ENCODE measurements at places on chromosomes 6 and 20.
A peak's percentile ranks its signal among the peaks of the same experiment; 100 is the strongest.

DNA sequence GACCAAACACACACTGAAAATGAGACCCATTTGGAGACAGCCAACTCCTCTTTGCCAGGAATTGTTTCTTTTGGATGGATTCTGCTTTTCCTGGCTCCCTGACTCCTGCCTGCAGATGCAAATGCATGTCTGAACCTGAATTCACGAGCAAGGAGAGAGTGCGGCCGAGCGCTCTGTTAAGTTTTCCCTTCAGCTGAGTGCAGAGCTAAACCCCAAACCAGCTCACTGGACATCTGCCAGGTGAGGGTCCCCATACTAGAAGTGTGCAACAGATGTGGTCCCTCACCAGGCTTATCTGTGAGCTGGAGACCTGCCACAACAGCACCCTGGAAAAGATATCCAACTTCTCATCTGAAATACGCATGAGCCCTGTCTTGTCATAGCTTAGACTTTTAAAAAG lies 59.0 kb downstream of the CD164 start:
- DNase-seq, result no peak

- DNase-seq, result no peak
These were observed 15.2 kb upstream of the AMD1 start for GRCh38 chr6:110859335-110859792.

DNA sequence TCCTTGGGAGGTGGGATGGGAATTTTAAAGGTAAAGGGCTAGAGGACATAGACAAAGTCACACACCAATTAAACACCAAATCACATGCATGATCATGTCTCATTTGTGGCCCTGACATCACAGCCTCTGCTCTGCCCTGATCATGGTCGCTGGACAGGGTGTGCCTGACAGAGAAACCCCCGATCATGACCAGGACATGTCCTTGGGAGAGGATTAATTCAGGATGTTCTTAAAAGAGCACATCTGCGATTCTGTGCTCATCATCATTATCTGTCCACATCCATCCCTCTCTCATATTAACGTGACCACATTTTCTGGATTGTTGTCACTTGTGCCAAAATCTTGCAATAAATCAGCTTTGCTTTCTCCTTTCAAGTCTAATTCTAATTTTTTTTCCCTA lies 7.7 kb upstream of the PBOV1 start:
- DNase-seq, result no peak

GRCh38 chr6:128242765-128243403 lies 277.5 kb downstream of the PTPRK start:
- DNase-seq, result no peak

- no peak for DNase-seq
These were observed 422.7 kb downstream of the NKAIN2 start for GRCh38 chr6:124226396-124226795.

- no peak for DNase-seq
These were observed 2.3 kb upstream of the RAMACL start for GRCh38 chr6:166588691-166589336.

DNA sequence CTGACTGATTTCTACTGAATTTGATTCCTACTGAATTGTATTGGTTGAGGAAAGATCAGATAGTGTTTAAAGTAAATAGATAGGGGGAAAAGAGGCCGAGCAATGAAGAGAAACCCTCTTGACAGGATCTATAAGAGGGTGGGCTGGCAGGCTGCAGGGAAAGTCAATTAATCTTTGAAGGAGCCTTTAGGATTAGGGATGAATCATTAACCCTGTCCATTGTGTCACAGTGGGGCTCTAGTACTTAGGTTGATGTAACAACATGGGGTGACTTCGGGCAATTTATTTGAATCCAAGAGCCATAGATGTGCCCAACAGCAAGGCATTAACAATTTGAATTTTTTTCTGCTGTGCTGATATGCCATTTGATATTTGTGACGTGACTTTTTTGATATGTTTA lies 7.5 kb downstream of the RFX6 start:
- no peak for DNase-seq

GRCh38 chr20:56922497-56922896 lies 293.4 kb downstream of the TFAP2C start:
- DNase-seq, result no peak

- no peak for DNase-seq
These were observed 1293.0 kb downstream of the GRIK2 start for GRCh38 chr6:102686461-102686860.

DNA sequence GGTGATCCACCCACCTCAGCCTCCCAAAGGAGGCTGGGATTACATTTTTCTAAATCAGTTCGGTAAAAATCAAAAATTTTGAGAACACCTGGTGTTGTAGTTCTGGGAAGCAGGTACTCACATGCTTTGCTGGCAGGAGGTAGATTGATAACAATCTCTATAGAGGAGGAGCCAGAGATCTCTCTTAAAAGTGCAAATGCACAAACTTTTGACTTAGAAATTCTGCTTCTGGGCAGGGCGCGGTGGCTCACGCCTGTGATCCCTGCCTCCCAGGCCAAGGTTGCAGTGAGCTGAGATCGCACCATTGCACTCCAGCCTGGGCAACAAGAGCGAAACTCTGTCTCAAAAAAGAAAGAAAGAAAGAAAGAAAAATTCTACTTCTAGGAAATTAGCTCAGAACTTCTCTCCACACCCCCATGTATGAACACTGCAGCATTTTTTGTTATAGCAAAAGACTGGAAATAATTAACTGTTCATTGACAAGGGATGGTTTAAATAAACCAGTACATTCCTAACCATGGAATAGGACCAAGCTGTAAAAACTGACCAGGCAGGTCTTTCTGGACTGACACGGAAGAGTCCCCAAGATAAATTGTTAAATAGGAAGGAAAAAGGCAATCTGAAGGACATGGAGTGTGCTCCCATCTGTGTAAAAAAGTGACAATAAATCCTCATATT lies 14.4 kb upstream of the TRIB3 start:
- no peak for DNase-seq

GRCh38 chr6:69280858-69281257 lies 516.0 kb downstream of the LMBRD1 start:
- DNase-seq, result no peak

DNA sequence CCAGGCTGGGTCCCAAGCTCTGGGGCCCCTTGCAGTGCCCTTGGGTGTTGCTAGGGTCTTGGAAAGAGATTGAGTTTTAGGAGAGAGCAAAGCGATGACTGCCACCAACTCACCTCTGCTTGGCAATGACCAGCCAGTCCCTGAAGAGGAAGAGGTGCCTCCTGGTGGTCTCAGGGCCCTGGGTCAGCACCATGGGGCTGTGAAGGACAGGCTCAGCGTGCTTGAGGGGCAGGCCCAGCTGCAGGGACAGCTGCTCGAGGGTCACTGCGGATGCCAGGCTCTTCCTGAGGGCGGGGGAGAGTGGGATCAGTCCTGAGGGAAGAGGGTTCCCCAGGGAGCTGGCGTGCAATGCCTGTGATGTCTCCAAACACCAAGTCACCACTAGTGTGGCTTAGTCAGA lies 50.8 kb upstream of the TAGAP start:
- DNase-seq, result no peak

- no peak for DNase-seq
These were observed 21.8 kb upstream of the PCMTD2 start for GRCh38 chr20:64233725-64234124.

DNA sequence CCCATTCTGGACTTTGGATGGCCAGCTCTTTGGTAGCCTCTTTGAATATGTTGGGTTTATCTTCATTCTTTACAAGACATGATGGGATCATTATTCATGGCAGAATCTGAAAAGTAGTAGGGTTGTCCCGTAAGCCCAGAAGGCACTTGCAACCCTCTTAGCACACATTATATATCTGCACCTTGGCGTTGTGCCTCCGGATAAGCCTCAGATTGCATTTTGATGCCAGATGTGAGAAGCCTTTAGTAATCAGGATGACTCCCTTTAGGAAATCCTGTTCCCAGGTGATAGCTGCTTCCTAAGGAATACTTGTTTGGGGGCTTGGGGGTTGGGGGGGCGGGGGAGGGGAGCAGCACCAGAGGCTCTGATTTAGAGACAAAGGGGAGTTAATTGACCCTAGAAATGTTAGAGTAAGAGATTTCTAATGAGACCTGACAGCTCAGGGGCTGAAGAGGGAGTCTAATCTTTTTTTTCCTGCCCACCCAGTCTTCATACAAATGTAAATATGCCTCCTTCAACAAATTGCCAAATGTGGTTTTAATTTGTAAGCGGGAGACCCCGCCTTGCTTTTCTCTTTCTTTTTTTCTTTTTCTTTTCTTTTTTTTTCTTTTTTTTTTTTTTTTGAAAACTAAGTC lies 55.1 kb downstream of the JAG1 start:
- DNase-seq, result no peak

GRCh38 chr6:134636186-134636799 lies 313.6 kb downstream of the ALDH8A1 start:
- no peak for DNase-seq

GRCh38 chr6:41568585-41569384 lies 22.6 kb downstream of the FOXP4 start:
- DNase-seq, result no peak

GRCh38 chr6:14288910-14289309 lies 171.3 kb downstream of the CD83 start:
- DNase-seq, result no peak

DNA sequence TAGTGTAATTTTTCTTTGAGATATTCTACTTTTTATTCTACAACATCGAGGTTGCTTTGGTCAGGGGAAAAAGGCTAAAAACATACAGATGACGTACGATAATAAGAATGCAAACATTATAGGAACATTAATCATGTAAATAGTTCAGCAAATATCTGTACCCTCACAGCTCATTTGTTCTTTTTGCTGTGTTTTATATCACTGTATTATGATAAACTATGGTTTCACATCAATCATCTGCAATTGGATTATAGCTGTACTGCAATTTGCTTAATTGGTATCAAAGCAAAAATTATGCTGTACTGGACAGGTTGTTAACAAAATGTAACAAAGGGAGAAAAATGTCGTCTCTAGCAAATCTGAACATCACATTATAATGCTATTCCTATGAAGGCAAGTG lies 597.1 kb downstream of the EPHA7 start:
- no peak for DNase-seq

GRCh38 chr6:94683409-94683808 lies 893.9 kb upstream of the MANEA start:
- DNase-seq, result no peak

- no peak for DNase-seq
These were observed 65.5 kb downstream of the ISM1 start for GRCh38 chr20:13286607-13287006.

DNA sequence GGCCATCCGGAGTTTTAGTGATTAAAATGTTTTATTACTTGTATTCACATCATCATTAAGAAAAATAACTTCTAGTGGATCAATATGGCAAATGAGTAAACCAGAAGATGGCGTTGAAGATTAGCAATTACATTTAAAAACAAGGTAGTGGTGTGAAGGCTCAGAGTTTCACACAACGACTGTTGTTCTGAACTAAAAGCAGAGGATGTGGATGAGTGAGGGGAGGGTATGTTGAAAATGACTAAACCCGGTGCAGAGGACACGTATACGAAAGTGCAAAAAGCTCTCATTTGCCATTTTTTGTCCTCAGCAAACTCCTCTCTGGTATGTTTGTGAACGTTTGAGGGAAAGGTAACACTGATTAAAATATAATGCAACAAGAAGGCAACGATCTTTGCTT lies 1.9 kb upstream of the IRF4 start:
- DNase-seq, result no peak

GRCh38 chr20:37519508-37520418 lies 1.3 kb upstream of the NNAT start:
- peak; percentile 33 for DNase-seq

GRCh38 chr6:125871365-125871764 lies 80.6 kb downstream of the NCOA7 start:
- no peak for DNase-seq

DNA sequence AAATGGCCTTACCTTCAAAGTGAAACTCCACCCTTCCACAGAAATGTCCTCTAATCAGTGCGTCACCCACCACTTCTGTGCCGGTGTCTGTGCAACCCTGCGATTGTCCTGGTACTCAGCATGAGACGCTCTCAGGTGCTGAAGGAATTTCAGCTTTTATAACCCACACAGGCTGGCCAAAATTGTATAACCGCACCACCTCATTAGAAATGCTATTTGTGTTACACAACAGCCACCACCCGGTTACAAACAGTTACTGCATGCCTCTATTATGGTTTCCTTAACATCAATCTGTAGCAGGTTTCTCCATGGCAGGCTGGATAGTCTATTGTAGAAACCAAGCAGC lies 51.5 kb downstream of the SLC23A2 start:
- no peak for DNase-seq

DNA sequence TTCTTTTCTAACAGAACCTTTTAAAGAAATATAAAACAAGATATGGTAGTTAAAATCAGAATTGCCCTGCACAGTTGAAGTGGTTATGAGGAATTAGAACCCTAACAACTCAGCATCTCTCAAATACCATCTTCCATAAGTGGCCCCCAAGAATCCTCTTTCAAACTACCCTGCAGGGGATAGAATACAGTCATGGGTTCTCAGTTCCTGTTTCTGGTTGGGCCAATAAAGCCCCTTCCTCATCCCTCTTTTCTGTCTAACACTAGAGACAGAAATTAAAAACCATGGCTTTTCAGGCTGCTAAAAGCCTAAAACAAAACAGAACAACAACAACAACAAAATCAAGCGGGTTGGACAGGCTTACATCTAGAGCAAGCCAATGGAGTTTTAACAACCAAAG lies 6.7 kb upstream of the LCA5 start:
- DNase-seq, result no peak

DNA sequence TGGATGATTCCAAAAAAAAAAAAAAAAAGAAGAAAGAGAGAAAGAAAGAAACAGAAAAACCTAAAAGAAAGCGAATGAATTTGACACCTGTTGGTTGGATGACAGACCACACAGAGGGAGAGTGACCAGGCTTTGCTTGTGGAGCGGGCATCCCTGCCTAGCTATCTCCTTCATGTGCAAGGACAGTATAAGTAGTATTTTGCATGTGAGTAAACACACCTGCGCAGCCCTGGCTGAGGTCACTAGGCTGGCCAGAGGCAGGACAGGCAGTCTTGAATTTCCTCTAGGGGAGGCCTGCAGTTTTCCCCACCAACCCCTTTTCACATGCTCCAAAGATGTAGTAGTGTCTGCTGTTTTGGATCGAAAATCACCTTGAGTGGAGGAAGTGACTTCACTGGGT lies 126.4 kb downstream of the CCDC170 start:
- DNase-seq, result no peak

GRCh38 chr6:113856625-113857555 lies at the start of gene MARCKS:
TSS of gene MARCKS (plus strand) at chr6:113857345. CDS start at chr6:113857746, 401 bp downstream.
- peak; percentile 84 for DNase-seq

GRCh38 chr6:140228491-140228890 lies 854.0 kb upstream of the CITED2 start:
- no peak for DNase-seq

- no peak for DNase-seq
These were observed 370.0 kb downstream of the MAFB start for GRCh38 chr20:40319056-40319455.

DNA sequence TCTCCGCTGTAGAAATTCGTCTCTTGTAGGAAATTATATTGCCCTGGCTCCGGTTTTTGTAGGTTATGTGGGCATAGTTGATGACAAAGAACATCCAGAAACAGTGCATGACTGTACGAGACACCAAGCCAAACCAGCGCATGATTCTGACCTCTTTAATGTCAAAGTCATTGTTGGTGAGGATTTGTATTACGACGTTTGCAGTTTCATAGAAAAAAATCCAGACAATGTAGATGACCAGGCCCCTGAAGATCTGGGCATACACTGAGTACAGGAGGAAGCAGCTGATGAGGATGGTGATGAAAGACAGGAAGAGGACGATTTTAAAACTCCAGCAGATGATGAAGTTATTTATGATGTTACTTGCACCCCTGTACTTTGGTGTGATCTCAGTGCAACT lies 39.1 kb upstream of the TBC1D22B start:
- DNase-seq, result no peak

- no peak for DNase-seq
These were observed 102.9 kb downstream of the CDH4 start for GRCh38 chr20:61354901-61355495.

GRCh38 chr20:25129908-25130307 lies 48.0 kb upstream of the VSX1 start:
- no peak for DNase-seq
